Caki2 (cell line): ENCODE measurements at places on chromosomes 6 and 20. TPM values are rescaled to one million over a fixed set of nuclear protein-coding genes. Genes with fewer than 3 reads are reported as not detected.

GRCh38 chr20:958936-959815, 42.9 kb downstream of the RSPO4 start:
- no peak for DNase-seq

- peak; percentile 67 for DNase-seq
Observed at GRCh38 chr20:45128099-45128498, 3.8 kb upstream of the WFDC12 start.

DNA sequence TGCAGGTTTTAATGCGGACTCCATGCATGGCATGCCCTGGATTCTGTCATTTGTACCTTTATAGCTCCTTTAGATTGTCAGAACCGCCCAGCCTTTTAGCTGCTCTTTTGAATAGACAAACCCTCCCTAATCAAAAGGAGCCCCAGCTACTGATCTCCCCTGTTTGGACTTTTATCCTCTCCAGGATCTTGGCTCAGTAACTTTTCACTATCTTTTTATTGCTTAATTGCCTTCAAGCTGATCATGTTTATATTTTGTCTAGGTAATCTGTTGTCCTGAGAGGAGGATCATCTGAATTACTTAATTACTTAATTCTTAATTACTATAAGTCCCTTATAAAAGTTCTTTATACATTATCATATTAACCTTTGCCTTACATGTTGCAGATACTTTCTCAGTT, 93.2 kb downstream of the HIVEP1 start:
- no peak for DNase-seq

DNA sequence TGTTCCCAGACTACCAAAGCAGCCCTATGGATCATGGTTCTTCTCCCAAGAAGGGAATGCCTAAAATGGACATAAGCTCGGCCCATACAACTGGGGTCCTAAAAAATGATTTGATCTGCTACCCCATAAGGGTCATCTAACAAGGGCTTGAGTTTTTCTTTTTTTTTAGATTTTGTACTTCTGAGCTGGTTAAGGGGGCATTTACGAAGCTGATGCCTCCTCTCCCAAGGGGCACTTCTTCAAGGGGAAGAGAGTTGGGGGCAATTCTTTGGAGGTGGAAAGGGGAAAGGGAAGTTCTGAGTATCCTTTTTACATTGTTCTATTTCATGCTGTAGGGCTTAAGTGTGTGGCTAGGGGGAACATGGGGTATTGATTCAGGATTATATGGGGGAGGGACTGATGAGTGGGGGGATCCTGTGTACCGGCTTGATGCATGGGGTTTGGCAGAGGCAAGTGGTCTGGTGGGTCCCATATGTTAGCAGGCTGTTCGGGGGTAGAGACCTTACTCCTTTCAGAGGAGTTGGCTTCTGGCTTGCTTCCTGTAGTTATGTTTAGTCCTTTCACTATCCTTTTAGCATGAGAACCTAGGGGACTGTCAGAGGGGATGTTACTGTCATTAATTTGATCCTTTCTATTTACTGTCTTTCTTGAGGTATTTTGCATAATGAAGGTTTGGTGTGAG, 8.1 kb upstream of the ZNFX1 start:
- DNase-seq: no peak

Gene TNF
- 0.91 and 4.3 TPM in 2 replicates for total RNA-seq

Gene CRISP3
- total RNA-seq: not detected in 2 replicates

DNA sequence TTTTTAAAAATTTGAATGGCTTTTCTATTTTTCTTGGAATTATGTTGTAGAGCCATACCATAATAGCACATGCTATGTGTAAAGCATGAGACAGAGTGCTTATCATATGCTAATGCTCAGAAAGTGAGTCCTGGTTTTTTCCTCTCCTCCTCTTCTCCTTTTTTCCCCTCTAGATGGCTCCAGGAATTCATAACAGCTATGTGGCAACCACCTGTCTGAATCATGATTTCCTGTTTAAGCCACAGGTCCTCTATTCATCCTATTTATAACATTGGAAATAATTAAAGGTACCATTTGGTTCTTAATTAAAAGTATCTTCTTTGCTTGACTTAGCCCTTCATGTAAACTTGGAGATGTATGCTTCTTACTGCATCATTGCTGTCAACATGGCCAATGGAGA, 260.0 kb upstream of the MAP3K7 start:
- no peak for DNase-seq

GRCh38 chr6:139376604-139377218, 2.3 kb upstream of the CITED2 start:
- DNase-seq: peak; percentile 85

Gene IRF4
- not detected in 2 replicates for total RNA-seq

DNA sequence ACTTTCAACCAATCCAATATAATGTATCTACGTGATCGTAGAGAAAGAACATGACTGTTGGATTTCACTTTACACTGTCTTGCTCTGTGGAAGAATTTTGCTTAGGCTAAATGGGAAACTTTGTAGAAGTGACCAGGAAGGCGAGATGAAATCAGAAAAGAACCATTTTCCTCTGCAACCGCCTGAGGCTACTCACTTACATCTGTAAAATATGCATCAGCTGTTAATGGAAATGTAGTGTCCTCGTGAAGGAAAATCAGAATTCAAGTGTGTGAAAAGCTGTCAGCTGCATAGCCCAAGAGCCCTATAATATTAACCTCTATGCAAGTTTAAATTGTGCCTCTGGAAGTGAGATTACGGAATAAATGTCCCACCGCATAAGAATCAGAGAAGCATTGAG, 277.9 kb downstream of the C6orf118 start:
- DNase-seq: no peak

Gene AURKA
- total RNA-seq: 74.5 and 95.5 TPM in 2 replicates

Gene CYP24A1
- total RNA-seq: 154 and 180 TPM in 2 replicates

- DNase-seq: no peak
Observed at GRCh38 chr20:19601126-19601810, 156.8 kb upstream of the RIN2 start.
